Lung (tissue), 17 donors: ENCODE measurements at places on chromosomes 6 and 20. TPM values are rescaled to one million over a fixed set of nuclear protein-coding genes. Genes with fewer than 3 reads are reported as not detected.
A peak's percentile ranks its signal among the peaks of the same experiment; 100 is the strongest.

The FAM83C gene
- polyA plus RNA-seq = not detected

The SMPDL3A gene
- polyA plus RNA-seq = 37.7 TPM

The ADRM1 gene
- 140 TPM for polyA plus RNA-seq

The DEFB124 gene
- polyA plus RNA-seq = 0.18 TPM

The NRSN1 gene
- polyA plus RNA-seq = not detected

The DNAH8 gene
- 0.01 TPM for polyA plus RNA-seq

The TFAP2C gene
- 3.3 TPM for polyA plus RNA-seq

The CYP39A1 gene
- 3.6 TPM for polyA plus RNA-seq

The F13A1 gene
- 15.6 TPM for polyA plus RNA-seq

The TMX4 gene
- 11.7 TPM for polyA plus RNA-seq

The NCOA7 gene
- 28.9 TPM for polyA plus RNA-seq

The FAM162B gene
- polyA plus RNA-seq = 3.9 TPM

DNA sequence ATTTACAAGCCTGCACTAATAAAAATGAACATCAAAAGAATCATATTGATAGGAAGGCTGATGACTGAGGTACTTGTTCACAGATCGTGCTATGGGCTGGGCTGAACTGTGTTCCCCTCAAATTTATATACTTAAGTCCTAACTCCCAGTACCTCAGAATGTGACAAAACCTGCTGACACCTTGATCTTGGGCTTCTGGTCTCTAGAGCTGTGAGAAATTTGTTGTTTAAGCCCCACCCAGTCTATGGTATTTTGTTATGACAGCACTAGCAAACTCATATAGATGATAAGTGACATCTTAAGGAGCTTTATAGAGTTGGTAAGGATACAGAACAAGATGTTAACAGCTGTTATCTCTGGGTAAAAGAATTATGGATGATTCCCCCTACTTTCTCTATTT lies 13.8 kb downstream of the UBE2V1 start:
- no peak for DNase-seq

DNA sequence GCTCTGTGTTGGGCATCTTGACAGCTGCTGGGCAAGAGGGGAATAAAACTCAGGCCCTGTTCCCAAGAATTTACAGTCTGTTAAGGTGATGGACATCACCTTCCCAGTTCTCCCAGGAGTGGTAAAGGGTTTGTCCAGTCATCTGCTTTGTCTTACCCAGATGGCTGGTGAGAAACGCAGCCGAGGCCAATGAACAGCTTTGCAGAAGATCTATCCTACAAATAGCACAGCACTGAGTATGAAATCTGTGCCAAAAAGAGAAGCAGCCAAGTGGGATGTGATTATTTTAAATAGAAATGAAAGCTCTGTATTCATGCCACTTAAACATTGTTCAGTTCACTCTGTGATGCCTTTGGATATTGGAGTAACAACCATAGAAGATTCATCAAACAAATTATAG lies 132.7 kb upstream of the SLC22A16 start:
- DNase-seq = peak; percentile 52

- no peak for DNase-seq
These were observed 13.3 kb downstream of the ELOVL5 start for GRCh38 chr6:53335224-53335994.

DNA sequence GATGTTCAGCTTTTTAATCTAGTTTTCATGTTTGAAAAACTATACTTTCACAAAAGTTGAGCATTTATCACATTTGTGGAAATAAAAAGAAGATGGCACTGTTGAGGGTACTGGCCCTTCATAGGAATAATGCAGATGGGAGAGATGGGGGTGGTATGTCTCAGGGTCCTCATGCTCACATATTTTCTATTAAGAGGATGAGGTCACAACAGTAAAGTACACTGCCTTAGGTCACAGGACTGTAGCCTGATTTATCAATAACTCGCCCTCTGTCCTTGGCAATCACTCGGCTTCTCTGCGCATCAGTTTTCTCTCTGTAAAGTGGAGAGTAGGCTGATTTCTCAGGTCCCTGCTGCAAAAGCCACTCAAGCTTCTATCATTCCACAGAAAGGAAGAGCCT lies 55.9 kb downstream of the PPP1R3G start:
- no peak for DNase-seq

DNA sequence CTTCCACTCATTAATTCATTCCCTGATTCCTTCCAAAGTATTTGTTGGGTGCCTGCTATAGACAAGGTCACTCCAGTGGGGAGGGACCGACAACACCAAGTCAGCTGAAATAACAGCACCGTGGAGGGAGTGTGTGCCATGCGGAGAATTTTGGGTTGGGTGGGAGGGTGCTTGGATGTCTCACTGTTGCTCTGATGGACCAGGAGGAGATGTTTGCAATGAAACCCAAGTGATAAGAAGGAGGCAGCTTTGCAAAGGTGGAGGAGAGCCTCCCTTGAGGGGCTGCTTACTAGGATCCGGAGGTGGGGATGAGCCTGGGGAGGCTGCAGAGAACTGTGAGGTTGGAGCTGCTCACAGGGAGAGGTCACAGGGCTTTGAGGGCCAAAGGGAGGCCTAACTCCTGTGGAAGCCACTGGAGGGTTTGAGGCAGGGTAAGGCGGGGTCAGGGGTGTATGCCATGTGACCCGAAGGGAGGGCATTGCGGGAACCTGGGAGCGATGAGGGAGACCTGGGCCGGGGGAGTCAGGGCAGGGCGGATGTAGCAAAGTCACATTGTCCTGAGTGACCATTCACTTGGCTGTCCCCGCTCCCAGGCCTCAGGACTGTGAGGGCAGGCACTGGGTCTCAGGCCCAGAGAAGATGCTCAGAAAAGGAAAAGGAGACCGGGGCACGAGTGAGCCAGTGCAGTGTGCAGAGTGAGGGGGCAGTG lies 124.5 kb downstream of the PHACTR3 start:
- DNase-seq = no peak

- peak; percentile 70 for DNase-seq
These were observed 68.7 kb downstream of the SYCP2 start for GRCh38 chr20:59864726-59865125.

DNA sequence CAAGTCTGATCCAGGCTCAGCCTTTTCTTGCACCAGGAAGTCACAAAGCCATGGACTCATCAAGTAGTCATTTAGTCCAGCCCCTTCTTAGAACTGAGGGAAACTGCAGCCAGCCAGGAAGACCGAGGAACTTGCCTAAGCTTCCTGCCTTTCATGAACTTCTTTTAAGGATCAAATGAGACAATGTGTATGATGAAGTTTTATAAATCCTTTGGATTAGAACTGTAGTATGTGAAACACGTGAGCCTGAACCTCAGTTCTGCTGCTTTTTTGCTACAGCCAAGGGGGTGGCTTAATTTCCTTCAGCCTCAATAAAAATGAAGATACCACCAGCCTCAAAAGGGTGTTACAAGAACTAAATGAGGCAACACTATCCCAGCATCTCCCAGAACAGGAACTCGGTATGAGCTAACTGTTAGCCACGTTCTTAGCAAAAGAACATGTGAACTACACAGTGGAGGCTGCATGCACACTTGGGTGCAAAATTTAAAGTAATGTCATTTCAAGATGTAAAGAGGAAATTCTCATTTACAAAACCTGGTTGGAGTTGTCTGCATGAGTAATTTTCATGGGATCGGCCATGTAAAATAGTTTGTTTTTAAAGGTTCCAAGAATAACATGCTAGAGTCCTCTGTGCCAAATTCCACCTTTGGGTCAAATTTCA lies 76.0 kb upstream of the TBC1D7 start:
- no peak for DNase-seq

DNA sequence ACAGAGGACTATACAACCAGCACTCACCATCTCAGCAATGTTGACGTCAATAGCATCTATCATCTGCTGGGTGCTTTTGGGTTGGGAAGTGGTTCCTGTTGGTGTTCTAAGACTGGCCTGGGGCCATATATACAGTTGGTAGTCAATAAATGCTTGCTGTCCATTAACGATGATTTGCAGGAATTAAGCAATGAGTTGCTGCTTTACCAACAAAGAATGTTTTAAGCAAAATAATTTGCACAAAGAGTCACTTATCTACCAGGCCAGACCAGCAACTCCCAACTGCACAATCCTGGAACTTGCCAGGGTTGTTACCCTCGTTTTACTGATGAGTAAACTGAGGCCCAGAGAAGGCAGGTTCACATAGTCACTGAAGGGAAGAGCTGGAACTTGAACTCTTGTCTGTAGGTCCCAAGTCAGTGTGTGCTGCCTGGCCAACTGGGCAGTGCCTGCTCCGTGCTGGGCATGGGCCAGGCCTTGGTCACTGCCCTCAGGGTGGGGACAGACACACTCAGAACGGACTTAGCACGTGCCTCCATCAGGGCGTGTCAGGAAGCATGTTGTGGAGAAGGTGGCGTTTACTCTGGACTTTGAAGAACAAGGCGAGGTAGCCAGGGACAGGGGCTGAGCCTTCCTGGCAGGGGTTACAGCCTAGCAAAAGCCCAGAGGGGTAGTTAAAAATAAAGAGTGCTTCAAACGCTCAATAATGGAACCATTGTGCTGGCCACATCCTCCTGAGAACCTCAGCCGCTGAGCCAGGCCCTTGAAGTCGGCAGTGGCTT lies 2.5 kb upstream of the SRC start:
- DNase-seq = no peak

DNA sequence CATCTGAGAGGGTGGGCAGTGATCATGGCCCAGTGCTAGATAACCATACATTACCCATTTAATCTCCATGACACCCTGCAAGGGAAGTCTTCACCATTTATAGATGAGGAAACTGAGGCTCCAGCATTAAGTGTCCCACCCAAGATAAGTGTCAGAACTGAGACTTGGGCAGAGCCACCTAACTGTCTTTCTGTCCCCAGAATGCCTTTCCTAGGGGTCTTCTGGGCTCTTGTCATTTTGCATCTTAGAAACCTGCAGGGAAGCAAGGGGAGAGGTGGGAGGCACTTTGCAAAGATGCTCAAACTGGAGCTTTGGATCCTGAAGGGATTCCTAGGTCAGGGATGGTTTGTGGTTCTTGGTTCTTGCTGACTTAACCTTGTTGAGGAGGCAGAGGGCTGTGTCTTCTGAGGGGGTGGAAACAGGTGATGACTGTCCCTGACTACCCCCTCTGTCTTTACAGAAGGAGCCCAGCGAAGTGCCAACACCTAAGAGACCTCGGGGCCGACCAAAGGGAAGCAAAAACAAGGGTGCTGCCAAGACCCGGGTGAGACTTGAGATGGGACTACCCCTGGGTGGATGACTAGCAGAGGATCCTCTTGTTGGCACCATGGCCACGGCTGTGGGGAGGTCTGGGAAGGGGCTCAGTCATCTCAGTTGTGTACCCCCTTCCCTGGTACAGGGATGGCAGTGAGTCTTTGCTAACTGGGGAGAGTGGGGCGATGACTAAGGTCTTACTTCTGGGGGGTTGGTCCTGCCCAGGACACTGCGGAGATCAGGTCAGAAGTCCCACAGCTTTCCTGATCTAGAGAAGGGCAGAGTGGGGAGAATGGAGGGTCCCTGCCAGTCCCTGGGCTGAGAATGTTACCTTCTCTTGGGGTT lies 5.8 kb downstream of the HMGA1 start:
- DNase-seq = no peak

DNA sequence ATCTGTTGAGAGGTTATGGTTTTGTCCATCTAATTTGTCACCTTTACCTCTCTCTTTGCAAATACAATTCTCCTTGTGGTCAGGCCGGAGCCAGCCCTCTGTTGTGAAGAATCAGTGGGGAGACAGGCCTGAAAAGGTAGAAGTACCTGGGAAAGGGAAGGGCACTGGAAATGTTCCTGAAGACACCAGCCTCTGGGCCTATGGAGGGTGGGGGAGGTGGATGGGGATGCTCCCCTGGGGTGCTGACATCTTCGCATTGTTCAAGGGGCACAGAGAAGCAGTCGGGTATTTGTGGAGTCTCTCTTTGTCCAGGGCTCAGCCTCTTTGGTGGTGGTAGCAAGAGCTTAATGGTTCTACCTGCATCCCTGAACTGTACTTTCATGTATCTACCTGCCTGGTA lies 24.4 kb upstream of the AFDN start:
- no peak for DNase-seq

DNA sequence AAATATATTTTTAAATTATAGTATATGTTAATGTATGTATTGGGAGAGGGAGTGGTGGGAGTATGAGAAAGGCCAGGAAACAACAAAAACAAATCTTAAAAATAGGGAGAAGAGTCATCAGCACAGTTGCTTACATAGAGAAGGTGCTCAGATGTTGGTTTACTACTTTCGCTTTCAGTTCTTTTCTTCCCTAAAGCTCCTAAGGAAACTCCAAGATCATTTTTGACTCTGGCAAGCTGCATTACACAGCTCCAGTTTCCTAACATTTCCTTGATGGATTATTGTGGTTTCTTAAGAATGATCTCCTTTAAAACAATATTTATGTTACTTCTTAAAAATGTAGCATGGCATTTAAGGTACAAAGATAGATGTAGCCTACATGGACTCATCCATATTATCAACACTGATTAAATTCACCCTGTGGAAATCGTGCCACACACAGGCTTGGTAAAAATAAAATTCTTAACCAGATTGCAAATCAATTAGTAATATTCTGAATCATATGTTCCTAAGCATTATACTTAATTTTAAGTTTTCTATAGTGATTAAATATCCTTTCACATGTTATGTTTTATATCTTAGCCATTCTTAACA lies 118.0 kb upstream of the MAN1A1 start:
- no peak for DNase-seq

GRCh38 chr6:133553652-133554051 lies 312.5 kb downstream of the EYA4 start:
- DNase-seq = peak; percentile 63

DNA sequence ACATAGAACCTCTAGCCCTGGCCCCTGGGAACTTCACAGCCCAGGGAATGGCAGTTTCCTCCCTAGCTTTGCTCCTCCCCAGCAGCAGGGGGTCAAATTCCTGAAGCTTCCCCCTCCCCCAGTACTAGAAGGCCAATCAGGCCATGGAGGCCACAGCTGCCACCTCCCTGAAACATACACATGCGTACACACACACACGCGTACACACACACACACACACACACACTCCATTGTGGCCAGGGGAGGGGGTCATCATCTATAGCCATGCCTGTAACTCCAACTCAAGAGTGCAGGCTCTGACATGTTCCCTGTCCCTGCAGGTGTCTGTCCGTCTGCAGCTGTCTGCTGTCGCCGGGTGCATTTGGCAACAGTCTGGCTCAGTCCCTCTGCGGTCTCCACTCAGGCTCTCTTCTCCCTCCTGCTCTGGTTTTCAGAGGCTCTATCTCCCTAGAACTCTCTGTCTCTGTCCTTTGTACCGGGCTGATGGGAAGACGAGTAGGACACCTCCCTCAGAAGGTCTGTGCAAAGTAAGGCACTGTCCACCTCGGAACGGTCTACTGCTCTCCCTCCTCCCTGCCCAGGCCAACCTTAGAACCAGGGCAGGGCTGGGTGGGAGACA lies 1.4 kb downstream of the LRFN2 start:
- DNase-seq = peak; percentile 12

DNA sequence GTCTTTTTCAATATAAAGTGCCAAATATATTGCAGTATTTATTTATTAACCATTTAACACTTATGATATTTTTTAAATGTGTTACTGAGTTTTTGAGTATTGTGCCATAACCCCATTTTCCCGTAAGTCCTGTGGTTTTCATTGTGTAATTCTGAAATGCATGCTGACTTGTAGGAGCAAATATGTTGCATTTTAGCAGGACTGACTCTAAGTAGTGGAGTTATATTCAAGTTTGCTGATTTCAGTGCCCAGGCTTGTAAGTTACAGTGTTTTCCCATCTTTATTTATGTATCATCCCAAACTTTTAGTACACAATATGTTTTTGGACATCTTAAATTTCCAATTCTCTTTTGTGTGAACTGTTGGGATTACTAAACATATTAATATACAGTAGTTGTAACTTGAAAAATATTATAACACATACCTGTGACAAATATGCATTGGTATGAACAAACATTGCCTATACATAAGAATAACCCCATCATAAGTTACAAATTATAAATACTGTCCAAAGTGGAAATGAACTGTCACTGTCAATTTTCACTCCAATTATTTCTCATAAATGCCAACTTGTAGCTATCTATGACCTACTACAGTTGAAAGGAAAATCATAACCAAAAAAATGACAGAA lies 179.3 kb upstream of the RUNX2 start:
- no peak for DNase-seq
